Activated CD8-positive, alpha-beta memory T cell treated with anti-CD3 and anti-CD28 coated beads for 1 hour (primary cell): ENCODE measurements at places on chromosomes 13 and 19.

DNA sequence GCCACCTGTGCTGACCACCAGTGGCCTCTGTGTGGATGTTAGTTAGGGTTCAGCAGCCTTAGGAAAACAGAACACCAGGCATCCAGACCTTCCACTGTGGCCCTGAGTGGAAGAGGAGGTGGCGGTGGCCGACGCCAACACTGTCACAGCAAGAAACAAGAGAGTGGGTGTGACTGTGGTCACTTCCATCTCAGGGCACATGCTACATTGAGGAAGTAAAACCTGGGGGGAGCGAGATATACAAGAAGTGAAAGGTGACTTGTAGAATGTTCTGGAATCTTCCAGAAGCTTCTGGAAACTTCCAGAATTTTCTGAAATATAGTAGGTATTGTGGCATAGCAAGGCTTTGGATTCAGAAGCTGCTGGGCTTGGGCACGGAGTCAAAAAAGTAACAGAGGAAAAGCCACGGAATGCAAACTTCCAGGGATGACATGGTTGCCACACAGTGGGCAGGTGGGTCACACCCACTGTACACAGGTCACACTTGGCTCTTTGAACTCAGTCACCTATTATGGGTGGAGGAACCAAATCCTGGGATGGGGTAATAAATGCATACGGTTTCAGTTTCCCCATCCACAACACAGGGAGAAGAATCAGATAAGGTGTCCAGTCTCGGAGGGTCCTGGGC is 24.3 kb downstream of the GNG7 start:
- DNase-seq = no peak

GRCh38 chr19:38229585-38230073 is 5.6 kb upstream of the DPF1 start:
- no peak for DNase-seq

- no peak for DNase-seq
Measured at GRCh38 chr13:24168979-24169378, 8.5 kb downstream of the SPATA13 start.

- no peak for DNase-seq
Measured at GRCh38 chr13:113816254-113816929, 47.5 kb downstream of the GAS6 start.

DNA sequence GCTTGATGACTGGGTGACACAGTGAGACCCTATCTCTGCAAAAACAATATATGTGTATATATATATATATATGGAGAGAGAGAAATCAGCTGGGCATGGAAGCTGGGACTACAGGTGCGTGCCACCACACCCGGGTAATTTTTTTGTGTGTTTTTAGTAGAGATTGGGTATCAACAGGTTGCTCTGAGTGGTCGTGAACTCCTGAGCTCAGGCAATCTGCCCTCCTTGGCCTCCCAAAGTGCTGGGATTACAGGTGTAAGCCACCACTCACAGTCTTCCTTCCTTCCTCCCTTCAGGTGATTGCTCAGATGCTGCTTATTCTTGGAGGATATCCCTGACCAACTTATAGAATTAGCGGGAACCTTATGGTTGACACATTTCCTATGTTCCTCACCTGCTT is 41.9 kb downstream of the ERICH4 start:
- DNase-seq = no peak

DNA sequence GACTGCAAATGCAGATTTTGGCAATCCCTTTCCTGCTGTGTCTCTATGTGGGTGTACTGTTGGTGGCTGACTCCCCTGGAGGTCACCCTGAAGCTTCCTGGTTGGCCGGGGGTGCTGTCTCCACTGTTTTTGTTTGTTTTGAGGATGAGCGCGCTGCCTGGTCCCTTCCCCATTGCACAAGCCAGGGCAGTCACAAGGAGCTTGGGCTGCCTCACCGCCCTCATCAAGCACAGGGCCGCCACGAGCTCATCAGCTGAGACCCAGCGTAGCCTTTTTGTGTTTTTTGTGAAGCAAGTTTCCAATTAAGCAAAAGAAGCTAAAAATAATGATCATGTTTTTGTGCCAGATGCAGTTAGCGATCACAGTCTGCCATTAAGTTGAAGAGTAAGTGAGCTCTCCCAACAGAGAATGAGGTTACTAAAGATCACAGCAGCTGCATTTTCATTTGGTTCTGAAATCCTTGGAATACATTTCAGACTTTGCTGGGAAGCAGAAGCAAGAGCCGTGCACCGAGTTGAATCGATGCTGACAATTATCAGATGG is 57.8 kb downstream of the GGACT start:
- no peak for DNase-seq

DNA sequence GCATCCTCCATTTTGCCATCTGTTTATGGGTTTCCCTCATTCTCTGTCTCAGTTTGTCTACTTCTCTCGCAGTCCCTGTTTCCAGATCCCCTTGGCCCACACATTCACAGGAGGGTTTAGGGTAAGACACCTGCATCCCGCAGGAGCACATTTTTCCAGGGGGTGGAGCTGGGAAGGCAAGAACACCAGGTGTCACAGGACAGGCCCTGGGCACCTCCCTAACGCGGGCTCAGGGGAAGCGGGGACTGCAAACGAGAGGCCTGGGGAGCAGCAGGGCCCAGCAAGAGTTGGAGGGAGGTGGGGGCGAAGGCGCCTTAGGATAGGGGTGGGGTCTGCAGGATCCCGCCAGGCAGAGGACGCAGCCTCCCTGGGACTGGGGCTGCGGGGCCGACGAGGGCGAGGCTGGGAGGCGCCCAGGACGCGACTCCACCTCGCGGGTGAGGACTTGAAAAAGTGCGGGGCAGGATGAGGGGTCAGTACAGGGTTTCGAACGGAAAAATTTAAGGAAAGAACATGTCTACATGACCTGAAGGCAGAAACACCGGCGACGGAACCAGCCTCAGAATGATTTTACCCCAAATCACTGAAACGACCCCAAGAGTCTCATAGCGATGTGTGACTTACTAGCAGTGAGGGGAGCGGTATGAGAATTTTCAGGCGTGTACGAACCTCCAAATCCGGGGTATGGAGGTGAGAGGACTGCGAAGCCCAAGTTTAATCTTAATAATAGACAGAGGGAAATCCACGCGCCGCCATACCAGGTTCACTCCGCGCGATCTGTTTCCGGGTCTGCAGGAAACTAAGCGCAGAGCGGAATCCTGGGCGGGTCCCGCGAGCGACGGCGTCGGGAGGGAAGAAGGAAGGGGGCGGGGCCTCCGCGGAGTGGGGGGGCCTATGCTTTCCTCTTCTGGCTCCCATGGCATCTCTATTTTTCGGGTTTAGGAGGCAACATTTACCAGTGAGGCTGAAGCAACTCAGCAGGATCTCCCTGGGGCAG is 7.1 kb upstream of the ERVV-2 start:
- no peak for DNase-seq

GRCh38 chr13:96900986-96901385 is 93.3 kb downstream of the OXGR1 start:
- no peak for DNase-seq

DNA sequence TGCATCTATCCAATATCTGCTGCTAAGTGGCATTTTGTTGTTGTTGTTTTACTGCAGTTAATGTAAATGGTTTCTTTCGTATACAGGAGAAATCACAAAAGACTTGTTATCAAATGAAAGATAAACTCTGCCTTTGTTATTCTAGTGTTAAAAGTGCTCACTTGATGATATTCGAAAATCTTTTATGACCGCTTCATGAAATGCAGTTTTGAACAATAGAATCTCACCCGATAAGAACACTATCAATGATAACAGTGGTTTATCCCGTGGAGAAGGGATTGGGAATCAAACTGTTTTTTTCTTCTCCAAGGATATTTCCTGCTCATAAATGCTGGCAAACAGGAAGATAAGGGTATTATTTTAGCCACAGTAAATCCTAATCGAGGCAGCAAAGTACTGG is 1366.3 kb downstream of the OLFM4 start:
- DNase-seq = no peak

- DNase-seq = no peak
Measured at GRCh38 chr13:41916173-41916954, 44.5 kb downstream of the VWA8 start.

- peak; percentile 73 for DNase-seq
Measured at GRCh38 chr19:40613690-40614621, 12.8 kb downstream of the LTBP4 start.

DNA sequence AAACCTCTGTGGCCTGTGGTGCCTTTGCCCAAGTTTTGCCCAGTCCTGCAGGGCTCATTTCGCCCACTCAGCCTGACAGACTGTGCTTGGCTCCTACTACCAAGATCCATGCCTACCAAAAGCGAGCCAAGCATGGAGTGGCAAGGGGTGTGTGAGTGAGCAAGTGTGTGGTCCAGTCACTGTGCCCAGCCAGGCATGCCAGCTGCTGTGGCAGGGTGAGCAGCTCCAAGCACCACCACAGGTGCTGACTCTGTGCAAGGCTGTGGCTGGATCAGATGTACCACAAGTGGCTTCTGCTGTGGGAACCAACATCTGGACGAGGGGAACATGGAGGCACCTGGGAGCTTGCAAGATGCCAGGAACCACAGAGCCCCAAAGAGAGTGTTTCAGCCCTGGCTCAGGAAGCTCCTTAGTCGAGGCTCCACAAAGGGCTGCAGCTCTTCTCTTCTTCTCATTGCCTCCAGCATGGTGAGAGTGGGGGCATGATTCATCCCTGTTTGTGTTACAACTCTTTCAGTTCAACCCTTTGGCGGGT is 1564.2 kb upstream of the MIR17HG start:
- no peak for DNase-seq

DNA sequence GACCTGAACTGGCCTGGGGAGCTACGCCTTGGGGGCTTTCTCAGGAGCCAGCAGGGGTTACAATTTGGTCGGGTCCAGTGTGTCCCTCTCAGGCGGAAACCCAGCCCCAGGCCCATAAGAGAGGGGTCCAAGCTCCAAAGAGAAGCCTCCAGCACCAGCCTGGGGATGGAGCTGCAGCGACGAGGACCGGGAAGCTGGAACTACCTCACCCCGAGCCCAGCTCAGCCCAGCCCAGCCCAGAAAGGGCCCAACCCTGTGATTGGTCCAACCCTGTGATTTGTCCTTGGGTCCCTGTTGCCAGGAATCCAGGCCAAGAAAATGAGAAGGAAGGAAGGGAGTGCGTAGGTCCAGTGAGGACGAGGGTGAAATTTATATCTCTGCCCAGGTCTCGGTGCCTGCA is 24.1 kb downstream of the CLEC4M start:
- DNase-seq = no peak

GRCh38 chr19:51311351-51312257 is at the start of gene IGLON5:
TSS of gene IGLON5 (plus strand) at chr19:51311644. CDS start at chr19:51311848, 204 bp downstream.
- no peak for DNase-seq

DNA sequence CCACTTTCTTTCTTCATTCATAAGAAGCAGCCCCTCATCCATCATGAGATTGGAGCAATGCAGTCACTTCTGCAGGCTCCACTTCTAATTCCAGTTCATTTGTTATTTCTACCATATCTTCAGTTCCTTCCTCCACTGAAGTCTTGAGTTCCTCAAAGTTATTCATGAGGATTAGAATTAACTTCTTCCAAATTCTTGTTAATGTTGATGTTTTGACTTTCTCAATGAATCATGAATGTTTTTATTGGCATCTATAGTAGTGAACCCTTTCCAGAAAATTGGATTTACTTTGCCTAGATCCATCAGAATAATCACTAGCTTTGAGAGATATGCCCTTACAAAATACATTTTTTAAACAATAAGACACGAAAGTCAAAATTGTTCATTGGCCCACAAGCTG is 2567.7 kb upstream of the PCDH20 start:
- no peak for DNase-seq

DNA sequence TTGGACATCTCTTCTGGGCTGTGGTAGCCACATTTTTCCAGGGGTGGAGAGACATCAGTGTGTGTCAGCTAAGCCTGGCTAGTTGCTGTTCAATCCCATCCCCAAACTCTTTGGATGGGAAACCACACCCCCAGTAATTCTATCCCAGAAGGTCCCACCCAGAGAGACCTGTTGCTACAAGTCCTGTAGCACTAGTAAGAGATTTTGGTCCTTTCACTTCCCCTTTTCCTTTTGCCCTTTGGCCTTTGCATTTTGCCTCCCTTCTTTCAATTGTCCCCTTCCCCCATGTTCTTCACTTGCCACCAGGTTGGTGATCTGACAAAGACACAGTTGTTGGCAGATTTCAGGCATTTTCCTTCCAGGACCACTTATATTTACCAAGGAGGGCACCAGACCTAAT is 3.8 kb downstream of the CBY2 start:
- no peak for DNase-seq

- DNase-seq = no peak
Measured at GRCh38 chr19:4592445-4592844, 33.0 kb upstream of the SEMA6B start.

DNA sequence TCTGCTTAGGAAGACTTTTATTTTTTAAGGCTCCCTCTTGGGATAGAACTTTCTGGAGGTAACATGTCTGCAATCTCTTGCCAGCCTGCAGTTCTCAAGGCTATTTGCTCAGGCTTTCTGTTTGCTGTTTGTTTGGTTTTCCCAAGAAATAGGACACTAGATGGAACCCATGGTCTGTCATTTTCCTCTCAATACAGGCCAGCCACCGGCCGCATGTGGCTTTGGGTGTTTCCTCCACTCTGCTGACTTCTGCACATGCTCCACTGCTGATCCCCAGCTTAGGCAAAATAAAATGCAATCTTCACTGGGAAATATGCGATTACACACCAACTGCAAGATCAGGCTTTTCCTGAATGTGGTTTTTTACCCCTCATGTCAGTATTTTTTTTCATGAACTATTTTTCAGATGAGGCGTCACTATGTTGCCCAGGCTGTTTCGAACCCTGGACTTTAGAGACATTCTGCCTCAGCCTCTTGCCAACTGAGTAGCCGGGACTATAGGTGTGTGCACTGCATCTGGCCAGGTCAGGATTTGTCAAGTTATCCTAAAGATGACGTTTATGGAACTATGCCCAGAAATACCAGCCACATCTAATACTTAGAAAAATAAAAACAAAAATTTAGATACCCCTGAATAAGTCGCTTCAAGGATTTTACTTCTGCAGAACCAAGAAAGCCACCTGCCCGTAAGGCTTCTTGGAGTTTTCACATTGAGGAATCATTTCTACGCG is 94.3 kb upstream of the PABPC3 start:
- no peak for DNase-seq
